Anterior cingulate cortex (tissue), 58 donors: ENCODE measurements at places on chromosomes 1 and 21.

- no peak for DNase-seq
These were observed 20.6 kb upstream of the BACE2 start for GRCh38 chr21:41147096-41147978.

DNA sequence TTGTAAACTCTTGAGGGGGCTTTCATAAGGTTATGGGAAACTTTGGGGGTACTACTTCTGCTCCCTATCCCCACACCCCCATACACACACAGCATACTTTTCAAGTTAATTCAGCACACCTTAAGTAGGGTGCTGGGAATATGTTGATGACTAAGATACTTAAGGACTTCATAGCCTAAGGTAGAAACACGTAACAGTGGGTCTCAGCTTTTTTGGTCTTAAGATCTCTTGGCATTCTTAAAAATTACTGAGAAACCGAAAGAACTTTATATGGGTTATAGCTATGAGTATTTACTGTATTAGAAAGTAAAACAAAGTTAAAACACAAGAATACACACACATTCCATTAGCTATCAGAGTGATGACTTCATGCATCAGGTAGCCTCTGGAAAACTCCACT is 2.1 kb downstream of the OTUD3 start:
- no peak for DNase-seq

DNA sequence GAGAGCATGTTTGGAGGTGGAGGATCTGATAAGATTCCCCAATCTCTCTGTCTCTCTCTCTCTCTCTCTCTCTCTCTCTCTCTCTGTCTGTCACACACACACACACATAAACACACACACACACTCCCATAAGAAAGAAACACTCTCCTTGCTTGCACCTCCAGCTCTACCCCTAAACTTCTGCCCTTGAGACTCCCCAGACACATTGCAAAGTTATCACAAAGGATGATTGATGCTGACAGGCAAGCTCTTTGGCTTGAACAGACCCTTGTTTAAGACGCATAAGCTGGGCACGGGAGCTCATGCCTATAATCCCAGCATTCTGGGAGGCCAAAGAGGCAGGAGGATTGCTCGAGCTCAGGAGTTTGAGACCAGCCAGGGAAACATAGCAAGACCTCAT is 78.2 kb downstream of the NAV1 start:
- no peak for DNase-seq

GRCh38 chr1:154840269-154841176 is 29.6 kb downstream of the KCNN3 start:
- no peak for DNase-seq

- no peak for DNase-seq
These were observed 35.6 kb upstream of the ID3 start for GRCh38 chr1:23594927-23595353.

DNA sequence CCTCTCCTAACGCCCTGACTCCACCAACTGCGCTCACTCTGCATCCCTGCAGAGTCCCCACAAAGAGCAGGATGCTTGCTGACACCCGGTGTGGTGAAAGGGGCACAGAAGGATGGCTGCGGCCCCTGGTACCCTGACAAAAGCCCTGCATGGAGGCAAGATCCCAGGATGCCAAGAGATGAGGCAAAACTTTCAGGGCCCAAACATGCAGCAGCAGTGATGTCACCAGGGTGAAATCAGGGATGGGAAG is 36.6 kb downstream of the SLC9A1 start:
- no peak for DNase-seq

GRCh38 chr1:59013276-59013927 is 229.6 kb upstream of the JUN start:
- no peak for DNase-seq

DNA sequence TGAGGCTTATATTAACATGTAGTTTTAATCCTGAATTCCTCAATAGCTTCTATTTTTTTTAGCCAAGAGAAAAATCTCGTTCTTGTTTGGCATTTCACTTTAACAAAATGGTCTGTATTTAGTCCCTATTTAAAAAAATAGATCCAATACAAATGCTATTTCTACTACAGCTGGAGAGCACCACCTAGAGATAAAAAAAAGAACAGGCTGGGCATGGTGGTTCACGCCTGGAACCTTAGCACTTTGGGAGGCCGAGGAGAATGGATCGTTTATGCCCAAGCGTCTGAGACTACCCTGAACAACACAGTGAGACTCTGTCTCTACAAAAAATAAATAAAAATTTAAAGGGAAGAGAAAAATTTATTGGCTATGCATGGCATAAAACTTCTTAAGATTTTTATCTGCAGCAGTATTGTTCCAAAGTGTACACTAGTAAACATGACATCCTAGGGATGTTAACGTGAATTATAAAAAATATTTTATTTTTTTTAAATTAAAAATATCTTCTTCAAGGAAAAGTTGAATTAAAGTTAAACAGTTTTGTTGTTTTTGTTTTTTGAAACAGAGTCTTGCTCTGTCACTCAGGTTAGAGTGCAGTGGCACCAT is 4.4 kb downstream of the ST7L start:
- DNase-seq = no peak

DNA sequence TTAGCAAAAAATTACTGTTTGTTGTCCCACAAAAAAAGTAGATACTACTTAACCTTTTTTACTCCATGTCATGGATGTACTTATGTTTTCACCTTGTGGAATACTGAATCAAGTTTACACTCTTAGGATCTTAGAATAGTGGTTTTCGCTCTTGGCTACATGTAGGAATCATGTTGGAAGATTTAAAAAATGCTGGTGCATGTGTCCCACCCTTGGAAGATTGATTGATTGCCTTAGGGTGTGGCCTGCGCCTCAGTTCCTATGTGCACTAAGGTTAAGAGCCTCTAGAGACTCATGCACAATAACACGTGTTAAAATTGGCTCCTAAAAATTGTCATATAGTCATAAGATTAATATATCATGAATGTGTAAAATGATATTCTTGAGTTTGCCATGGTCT is 25.0 kb downstream of the HS2ST1 start:
- DNase-seq = no peak

DNA sequence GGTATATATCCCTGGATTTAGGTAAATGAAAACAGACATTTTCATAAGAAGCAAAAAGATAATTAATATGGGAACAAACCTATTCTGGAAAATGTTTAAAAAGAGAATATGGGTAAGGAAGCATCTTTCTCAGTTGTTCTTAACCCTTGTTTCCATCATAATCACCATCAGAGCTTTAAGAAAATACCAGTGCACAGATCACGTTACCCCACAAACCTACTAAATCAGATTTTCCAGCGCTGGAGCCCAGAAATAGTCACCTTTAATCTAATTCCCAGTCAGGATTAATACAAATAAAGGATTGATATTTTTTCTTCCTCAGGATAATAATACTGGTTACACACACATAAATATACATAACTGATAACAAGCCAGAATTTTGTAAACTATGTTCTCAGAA is 44.6 kb downstream of the PTPRC start:
- no peak for DNase-seq

DNA sequence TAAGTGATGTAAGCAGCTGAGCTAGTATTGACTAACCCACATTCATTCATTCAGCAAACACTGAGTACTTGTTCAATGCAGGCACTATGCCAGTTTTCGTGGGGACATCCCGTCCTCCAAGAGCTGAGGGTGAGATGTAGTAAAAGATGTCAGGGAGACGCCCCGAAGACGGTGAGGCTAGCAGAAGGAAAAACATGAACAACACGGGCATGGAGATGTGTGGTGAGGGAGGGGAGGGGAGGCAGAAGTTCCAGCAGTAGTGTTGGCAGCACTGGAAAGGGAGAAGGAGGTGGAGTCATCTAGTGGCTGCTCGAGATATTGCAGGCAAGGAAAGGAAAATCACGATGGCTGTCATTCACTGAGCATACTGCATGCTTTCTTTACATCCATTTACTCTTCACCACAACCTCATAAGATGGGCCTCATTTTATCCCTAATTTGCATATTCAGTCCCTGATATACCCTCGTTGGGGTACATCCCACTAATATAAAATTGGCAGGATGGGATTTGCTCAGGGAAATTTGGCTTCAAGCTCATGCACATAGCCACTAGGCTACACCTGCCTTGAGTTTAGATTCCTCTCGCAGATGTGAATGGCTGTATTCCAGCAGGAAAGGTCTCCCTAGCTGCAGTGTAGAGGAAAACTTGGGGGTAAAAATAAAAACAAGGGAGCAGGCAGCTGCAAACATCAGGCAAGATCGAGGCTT is 14.5 kb downstream of the PDZK1IP1 start:
- DNase-seq = no peak

DNA sequence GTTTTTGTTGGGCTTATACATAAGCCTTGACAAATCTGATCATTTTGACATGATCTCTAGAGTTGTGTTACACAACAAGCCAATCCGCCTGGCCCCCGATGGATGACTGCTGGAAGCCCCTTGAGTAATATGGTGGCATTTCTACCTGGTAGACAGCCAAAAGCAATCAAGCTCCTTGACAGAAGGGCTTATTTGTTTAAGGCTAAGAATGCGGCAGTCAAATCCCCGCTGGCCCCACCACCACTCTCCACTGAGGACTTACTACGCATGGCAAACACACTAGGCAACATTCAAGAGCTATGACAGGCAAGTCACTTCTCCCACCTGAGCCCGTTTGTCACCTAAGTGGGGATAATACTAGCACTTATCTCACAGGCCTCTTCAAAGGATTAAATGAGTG is 33.4 kb upstream of the C1orf198 start:
- no peak for DNase-seq

DNA sequence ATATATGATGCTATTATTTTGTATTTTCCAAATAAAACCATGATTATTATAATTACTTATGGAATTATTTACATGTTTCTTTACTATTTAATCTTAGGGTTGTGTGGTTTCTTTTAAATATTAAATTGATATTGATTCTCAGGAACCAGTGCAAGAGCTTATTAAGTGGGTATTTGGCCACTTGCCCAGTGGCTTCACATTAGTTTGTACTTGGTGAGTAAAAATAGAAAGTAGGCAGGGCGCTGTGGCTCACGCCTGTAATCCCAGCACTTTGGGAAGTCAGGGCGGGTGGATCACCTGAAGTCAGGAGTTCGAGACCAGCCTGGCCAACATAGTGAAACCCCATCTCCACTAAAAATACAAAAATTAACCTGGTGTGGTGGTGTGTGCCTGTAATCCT is 497.1 kb downstream of the PTPRC start:
- DNase-seq = no peak

DNA sequence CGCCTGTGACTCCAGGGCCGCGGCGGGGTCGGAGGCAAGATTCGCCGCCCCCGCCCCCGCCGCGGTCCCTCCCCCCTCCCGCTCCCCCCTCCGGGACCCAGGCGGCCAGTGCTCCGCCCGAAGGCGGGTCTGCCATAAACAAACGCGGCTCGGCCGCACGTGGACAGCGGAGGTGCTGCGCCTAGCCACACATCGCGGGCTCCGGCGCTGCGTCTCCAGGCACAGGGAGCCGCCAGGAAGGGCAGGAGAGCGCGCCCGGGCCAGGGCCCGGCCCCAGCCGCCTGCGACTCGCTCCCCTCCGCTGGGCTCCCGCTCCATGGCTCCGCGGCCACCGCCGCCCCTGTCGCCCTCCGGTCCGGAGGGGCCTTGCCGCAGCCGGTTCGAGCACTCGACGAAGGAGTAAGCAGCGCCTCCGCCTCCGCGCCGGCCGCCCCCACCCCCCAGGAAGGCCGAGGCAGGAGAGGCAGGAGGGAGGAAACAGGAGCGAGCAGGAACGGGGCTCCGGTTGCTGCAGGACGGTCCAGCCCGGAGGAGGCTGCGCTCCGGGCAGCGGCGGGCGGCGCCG is at the start of gene SIM2:
SIM2 (plus strand) TSS at position 135 of the 565 bp plus-strand sequence. CDS start 632 bp downstream, outside the sequence.
- no peak for DNase-seq

DNA sequence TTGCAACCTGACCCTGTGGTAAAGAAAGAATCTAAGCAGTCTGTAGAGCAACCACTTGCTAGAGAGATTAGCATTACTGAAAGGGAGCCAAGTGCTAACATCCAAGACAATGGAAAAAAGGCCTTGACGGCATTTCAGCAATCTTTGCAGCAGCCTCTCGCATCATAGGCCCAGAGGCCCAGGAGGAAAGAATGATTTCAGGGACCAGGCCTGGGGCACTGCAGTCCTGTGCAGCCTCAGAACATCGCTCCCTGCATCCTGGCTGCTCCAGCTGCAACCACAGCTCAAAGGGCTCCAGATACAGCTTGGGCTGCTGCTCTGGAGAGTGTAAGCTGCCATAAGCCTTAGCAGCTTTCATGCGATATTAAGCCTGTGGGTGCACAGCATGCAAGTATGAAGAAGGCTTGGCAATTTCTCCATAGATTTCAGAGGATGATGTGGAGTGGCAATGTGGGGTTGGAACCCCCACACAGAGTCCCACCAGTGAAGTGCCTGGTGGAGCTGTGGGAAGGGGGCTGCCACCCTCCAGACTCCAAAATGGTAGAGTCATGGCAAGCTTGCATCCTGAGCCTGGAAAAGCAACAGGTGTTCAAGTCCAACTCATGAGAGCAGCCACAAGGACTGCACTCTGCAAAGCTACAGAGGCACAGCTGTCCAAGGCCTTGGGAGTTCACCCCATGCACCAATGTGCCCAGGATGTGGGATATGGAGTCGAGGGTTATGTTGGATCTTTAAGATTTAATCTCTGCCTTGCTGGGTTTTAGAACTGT is 110.6 kb upstream of the HMGB4 start:
- DNase-seq = no peak

- DNase-seq = no peak
These were observed 34.1 kb downstream of the UBASH3A start for GRCh38 chr21:42437786-42438185.

DNA sequence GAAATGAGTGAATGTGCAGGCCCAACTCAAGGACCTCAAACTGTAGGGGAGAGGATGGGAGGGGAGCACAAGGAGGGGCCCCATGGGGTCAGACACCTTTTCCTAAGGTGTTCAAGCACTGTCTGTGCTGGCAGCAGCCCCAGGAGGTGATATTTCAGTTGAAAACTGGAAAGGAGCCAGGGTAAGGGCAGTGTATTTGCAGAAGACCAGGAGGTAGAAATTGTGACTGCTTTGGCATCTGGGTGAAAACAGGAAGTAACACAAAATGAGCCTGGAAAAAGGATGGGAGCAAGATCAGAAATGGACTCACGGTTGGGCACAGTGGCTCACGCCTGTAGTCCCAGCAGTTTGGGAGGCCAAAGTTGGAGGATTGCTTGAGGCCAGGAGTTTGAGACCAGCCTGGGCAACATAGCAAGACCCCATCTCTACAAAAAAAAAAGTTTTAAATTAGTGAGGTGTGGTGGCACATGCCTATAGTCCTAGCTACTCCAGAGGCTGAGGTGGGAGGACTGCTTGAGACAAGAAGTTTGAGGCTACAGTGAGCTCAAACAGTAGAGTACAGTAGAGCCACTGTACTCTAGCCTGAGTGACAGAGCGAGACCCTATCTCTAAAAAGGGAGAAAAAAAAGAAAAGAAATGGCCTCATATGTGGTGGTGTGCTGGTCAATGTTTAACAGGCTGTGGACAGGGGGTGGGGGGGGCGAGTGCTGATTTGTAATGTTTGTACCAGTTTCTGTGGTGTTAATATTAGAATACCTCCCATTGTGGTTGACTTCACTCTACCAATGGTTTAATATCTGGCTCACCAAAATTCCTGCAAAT is 76.2 kb upstream of the ANGPTL1 start:
- no peak for DNase-seq
